ENCODE measurements at places on chromosomes 16 and 17.

- no peak for DNase-seq
Measured at GRCh38 chr17:19880393-19880792, 12.7 kb upstream of the ULK2 start.

- DNase-seq, result no peak
Measured at GRCh38 chr17:30921544-30922196, at the start of gene ADAP2. ADAP2 (plus strand) TSS chr17:30921945; CDS start chr17:30922015, 70 bp downstream.

DNA sequence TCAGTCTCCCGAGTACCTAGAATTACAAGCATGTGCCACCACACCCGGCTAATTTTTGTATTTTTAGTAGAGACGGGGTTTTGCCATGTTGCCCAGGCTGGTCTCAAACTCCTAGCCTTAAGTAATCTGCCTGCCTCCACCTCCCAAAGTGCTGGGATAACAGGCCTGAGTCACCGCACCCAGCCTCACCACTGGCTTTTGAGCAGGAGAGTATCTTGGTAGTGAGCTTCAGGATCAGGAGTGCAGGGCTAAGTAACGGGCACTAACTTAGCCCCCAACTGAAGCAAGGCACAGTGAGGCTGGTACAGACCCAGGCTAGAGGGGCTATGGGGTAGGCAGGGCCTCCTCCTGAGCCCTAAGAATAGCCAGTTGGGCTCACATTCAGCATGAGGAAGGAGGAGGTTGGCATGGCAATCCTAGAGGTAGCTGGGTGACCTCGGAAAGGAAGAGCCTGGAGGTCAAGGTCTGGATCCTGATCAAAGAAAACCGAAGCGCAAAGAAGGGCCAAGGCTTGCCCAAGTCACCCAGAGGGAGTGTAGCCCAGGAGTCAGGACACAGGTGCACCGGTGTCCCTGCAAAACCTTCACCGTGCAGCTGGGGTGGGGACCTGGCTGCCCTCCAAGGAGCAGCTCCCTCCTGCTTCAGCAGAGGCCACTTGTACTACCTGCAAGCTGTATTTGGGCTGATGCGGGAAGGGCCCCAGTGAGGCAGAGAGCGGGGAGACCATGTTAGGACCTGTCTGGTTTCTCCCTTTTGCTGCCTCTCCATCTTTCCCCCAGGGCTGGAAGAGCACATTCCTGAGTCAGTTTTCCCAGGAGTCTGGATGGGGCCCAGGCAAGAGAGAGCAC is 1.3 kb upstream of the ADGRG5 start:
- no peak for DNase-seq

- DNase-seq, result no peak
Measured at GRCh38 chr16:28527985-28528384, 10.8 kb downstream of the NUPR1 start.

GRCh38 chr16:79329967-79330366 is 270.6 kb downstream of the MAF start:
- DNase-seq, result no peak

GRCh38 chr17:81410852-81411251 is 15.6 kb downstream of the BAHCC1 start:
- DNase-seq, result no peak

- no peak for DNase-seq
Measured at GRCh38 chr16:19283637-19284036, 1.9 kb upstream of the CLEC19A start.

DNA sequence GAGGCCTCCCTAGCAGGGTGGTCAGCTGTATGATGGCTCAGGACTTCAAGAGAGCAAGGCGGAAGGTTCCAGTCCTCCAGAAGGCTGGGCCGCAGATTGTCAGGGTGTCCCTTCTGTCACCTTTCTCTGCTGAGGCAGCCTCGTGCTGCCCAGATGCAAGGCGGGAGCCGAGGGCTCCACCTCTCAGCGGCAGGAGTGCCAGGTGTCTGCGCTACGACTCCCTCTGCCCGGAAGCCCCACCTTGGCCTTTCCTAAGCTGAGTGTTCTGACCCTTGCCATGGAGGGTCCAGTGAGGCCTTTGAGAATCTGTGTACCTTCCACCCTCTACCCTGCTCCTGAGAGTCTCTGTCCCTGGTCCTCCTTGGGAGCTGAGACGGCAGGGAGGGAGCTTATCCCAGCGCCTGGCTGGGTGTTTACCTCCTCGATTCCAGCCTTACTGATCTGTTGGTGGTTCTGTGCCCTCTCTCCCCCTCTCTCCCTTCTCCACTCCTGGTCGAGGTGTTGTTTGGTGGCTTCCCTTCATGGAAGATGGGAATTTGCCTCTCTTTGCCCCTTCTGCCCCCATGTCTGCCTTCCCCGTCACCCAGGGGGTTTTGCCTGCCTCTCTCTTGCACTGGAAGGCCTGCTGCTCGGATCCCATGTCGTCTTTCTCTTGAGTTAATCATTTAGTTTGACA is 2.2 kb upstream of the ZNF750 start:
- DNase-seq, result no peak

GRCh38 chr17:37483311-37484039 is 6.2 kb upstream of the DUSP14 start:
- DNase-seq, result no peak

DNA sequence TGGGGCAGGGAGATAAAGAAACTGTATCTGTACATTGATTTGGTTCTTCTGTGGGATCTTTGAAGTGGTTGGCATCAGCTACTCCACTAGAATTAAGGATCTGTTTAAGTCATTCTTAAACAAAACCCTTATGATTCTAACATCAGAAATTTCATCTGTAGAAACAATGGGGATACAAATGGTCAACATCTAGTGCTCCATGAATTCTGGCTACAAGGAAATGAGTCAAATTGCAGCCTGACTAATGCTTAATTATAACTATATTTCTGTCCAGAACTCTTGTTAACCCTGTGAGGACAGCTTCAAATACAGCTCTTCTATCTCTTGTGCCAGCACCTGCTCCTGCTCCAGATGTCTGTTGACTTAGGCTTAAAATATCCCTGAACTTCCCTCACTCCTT is 13.9 kb upstream of the GINS3 start:
- DNase-seq, result peak; percentile 37

DNA sequence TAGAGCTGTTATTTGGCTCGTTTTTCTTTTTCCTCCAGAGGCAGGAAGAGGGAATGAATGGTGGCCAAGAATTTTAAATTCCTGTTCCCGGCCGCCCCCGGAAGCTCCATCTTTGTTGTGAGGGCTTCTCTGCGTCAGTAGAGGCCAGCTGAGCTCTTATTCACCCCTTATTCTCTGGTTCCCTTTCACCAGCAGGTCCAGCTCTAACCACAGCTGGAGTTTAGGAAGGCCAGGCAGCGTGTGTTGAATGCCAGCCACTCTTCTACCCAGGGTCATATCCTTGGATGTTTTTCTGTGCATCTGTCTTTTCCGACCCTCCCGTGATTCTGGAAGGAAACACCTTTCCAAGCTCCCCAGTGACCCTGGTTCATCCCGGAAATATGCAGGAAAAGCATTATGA is 570.5 kb downstream of the WWOX start:
- no peak for DNase-seq

DNA sequence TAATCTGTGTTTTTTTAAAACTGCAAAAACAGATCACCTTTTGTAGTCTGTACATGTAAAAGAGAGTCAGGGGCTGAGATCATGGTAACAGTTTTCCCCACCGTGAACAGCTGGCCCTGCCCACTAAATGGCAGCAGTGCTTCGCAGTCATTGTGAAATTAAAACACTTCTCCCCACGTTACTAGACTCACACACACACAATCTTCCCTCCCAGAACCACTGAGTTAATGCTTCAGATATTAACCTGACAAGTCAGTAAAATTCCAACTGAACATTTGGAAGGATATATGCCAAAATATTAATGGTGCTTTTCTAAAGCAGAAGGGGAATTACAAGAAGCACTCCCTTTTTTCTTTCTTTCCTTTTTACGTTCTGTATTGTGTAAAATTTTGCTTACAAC is 1.2 kb upstream of the CD300LG start:
- DNase-seq, result no peak

- no peak for DNase-seq
Measured at GRCh38 chr16:8241408-8241807, 348.9 kb downstream of the TMEM114 start.

- DNase-seq, result no peak
Measured at GRCh38 chr16:81140930-81141780, 45.0 kb upstream of the GCSH start.

DNA sequence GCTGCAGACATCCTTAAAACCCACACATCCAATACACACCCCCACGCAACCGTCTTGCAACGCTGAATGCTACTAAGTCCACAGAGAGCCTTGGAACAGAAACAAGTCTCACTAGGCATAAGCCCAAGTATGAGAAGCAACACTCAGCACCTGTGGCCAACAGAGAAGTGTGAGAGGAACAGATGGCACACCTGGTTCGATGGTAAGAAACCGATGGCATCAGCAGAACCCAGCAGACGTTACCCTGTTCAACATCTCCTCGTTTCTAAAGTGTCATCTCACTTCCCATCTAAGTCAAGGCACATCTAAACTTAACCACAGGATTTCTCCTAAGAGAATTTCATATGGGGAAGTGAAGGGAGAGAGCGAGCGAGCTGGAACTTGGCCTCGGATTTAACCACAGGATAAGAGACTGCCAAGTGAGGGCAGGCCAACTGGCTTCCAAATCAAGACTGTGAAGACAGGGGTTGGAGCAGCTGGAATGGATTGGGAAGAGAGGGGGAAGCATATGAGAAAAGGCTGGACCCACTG is 41.0 kb downstream of the NXPH3 start:
- DNase-seq, result no peak

DNA sequence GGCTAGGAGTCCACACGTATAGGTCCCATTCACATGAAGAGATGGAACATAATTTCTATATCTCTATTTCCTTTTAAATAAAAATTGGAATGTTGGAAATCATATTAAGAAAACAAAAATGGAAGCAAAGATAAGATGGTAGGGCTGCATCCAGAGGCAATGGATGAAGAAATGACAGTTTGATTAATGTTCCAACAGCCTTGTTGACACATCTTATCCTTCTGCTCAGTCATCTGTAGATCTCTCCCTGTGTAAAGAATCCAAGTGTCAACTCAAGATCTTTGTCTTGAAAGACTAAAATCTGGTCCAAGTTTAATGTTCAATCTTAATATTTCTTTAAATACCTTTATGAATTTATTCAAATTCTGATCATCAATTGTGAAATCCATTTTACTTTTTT is 7.8 kb upstream of the KCNJ2 start:
- DNase-seq, result no peak

GRCh38 chr16:77496934-77497333 is 62.1 kb upstream of the ADAMTS18 start:
- DNase-seq, result no peak

DNA sequence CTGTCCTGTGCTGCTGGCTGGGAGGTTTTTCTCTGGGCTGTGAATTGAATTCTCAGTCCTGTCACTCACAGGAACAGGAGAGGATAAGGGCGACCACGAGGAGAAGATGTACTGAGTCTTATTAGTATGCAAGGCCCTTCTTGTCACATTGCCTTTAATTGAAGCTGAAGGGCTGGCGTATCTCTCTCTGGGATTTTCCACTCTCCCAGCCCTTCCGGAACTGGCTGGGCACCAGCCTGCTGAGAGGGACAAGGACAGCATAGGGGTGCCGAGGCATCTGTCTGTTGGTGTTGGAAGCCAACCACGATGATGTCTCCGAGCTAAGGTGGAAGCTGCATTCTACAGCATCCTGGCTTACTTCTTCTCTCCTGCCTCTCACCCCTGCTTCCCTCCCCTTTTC is 33.2 kb downstream of the GPRC5B start:
- DNase-seq, result no peak

DNA sequence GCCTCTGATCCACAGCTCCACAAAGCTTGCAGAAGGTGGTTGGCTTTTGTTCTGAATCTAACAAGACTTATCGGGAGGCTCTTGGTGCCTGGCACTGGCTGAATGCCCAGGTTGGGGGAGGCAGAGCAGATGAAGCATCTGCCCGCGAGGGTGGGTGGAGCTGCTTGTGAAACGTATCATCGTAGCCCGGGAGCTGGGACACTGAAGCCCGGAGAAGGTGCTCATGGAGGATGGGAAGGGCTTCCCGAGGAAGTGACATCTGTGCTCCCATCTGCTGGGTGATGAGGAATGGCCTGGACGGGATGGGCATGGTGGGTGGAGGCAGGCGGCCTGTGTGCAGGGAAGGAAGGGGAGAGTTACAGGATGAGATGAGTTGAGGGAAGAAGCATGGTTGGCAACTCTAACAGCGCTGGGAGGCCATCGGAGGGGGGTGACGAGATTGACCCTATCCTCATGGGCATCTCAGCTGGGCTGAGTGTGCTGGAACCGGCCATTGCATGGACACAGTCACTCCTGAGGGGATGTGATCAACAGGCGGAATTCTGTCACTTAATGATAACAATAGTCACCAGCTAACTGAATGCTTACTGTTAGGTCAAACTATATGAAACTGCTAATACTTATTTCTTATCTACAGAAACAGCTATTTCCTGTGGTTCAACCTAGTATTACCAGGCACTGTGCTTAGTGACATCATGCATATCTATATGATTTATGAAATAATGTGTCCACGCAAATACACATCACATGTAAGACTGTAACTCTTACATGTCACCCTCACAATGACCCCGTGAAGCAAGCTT is 102.7 kb downstream of the ABCC6 start:
- DNase-seq, result peak; percentile 88

DNA sequence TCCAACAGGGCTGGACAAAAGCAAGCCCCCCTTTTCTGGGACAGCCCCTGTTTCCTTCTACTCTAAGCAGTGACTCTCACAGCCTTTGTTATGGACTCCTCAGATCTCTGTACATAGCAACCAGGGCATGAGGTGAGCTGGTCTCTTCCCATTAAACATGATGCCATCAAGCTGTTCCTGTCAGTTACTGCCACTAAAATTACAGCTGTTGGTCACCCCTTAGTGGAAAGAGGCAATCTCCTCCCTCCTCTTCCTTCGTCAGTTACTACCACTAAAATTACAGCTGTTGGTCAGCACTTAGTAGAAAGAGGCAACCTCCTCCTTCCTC is 95.2 kb upstream of the SMIM36 start:
- no peak for DNase-seq

GRCh38 chr16:85150331-85150940 is 38.2 kb upstream of the CIBAR2 start:
- DNase-seq, result no peak

DNA sequence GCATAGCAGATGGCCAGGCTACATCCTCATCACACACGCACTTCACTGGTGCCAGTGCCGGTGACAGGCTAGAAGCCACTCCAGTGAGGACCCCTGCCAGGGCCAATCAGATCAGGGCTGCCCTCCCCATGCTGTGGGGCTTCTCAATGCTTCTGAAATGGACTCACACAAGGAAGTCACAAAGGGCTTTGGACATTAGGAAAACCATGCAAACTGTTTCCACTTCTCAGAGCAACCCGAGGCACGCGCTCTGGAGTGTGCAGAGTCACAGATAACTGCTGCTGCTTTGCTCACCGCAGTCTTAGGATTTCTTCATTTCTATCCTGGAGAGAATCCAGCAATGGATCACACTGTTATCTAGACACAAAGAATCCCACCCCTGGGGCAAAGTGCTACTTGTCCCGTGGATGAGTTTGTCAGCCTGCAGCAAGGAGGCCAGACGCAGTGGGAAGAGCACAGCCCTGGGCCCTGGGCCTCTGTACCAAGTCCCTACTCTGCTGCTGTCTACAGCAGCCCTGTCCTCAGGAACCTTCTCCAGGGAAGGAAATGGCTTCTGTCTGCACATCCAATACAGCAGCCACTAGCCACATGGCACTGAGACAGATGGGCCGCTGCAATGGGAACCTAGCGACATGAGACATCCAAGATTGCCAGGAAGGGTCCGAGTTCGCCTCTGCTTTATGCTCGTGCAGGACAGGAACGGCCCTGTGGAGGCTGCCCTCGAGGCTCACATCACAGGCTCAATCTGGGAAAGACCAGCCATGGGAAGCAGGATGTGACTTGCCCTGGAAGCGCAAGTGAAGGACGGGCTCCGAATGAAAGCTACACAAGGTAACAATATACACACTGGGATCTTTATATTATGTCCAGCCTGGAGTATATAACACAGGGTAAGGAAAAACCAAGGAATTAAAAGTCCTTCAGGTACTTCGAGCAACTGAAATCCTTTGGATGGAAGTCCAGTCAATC is 169.3 kb downstream of the ZFHX3 start:
- DNase-seq, result no peak
